Activated T-helper 17 cell treated with anti-CD3 and anti-CD28 coated beads, Interleukin-2, amount 50 U/mL, for 72 hours (primary cell): ENCODE measurements at places on chromosomes 11 and 22. TPM values are rescaled to one million over a fixed set of nuclear protein-coding genes. Genes with fewer than 3 reads are reported as not detected.

The MS4A3 gene
- total RNA-seq, result not detected

The DEUP1 gene
- not detected for total RNA-seq

The SOX10 gene
- not detected for total RNA-seq

The OR52I2 gene
- total RNA-seq, result not detected

The BTBD18 gene
- not detected for total RNA-seq

The CADM1 gene
- 0.61 TPM for total RNA-seq

DNA sequence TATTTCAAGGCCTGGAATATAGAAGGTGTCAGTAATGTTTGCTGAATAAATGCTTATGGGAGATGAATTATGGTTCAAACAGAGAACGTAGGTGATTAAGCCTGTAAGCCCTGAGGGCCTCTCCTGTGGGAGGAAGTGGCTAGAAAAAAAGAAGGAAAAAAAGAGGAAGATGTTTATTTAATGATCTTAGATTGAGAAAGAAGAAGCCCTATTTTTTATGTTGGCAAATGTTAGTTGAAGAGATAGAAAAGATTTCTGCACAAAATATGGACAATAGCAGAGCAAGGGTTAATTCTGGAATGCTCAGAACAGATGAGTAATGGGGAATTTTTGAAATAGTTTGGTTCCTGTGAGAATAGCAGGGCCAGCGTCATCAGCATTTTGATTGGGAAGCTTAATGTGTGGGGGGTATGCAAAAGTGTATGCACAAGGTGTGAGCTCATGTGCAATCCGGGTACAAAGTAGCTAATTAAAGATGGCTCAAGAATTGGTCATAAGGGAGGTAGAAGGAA is 95.7 kb downstream of the TEAD1 start:
- no peak for ATAC-seq

GRCh38 chr22:28951969-28952521 is 68.7 kb downstream of the ZNRF3 start:
- no peak for ATAC-seq

DNA sequence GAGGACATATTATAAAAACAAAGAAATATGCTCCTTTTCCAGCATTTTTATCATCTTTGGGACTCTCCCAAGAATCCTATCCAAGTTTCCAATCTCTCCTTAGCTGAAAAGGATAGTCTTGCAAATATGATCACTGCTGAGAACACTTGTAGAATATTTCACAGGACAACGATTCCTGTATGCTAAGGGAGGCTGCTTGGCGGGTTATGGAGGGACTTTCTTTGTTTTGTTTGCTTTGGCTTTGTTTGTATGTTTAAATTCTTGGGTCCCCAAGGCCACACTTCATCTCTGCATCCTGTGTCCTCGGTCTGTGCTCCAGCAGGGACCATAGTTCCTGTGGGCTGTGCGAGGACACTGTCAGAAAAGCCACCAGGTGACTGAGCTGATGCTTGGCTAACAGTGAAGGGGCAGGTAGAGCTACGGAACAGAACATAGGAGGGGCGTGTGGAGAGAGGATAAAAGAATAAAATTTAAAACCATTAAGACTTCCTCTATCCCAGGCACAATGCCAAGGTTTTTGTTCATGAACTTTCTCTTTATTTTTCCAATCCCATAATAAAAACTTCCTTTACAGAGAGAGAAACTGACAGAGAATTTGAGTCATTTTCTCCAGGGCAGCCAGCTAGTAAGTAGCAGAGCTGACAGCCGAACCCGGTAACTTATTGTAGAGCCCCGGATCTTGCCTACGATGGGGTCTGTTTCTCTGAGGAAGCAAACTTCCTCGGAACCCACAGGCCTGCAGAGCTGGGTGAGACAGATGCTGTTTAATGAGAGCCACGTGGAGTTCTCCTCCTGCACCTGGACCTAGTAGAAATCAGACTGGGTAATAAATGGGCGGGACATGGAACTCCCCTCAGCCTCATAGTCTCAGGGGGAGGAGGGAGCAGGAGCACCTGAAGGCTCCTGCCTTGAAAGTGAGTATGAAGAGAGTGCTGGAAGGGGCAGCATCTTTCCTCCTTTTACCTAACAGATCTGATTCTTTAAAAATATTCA is at the start of gene IZUMO1R:
IZUMO1R (plus strand) TSS at position 615 of the 993 bp plus-strand sequence. CDS start 1,057 bp downstream, outside the sequence.
- ATAC-seq, result no peak

- no peak for ATAC-seq
Measured at GRCh38 chr11:84022201-84022600, 736.0 kb upstream of the CCDC90B start.

DNA sequence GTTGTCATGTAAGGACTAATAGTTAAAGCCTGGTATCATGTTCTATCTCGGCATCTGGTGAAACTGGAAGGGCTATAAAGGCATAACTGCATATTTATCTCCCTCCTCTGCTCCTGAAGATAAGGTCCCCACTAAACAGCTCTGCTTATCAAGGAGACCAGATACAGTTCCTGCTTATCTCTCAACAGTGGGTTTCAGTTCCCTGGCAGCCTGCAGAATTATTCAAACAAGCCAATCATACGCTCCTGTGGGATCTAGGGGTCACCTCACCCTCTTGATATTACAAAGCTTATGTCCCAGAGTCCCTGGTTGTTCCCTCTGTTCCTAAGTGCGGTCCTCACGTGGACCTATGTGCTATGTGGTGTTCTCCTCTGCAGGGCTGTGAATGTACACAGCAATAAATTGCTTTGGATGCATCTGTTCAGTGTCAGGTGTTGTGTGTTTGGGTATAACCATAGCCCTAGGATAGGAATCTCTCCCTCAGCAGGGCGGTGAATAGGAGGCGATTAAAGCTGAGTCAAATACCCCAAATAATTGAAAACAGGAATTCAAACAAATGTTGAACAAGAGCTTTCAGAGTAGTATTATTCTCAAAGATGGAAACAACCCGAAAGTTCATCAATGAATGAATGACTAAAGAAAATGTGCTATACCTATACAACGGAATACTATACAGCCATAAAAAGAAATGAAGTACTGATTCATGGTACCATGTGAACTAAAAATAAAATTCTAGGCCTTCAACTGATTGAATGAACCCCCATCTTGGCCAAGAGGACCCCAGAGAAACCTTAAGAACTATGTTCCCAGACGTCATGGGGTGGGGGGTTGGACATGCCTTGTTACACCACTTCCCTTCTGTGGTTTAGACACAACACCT is 3.1 kb upstream of the OOSP4A start:
- ATAC-seq, result no peak

GRCh38 chr11:78933350-78933749 is 358.7 kb upstream of the NARS2 start:
- ATAC-seq, result no peak

DNA sequence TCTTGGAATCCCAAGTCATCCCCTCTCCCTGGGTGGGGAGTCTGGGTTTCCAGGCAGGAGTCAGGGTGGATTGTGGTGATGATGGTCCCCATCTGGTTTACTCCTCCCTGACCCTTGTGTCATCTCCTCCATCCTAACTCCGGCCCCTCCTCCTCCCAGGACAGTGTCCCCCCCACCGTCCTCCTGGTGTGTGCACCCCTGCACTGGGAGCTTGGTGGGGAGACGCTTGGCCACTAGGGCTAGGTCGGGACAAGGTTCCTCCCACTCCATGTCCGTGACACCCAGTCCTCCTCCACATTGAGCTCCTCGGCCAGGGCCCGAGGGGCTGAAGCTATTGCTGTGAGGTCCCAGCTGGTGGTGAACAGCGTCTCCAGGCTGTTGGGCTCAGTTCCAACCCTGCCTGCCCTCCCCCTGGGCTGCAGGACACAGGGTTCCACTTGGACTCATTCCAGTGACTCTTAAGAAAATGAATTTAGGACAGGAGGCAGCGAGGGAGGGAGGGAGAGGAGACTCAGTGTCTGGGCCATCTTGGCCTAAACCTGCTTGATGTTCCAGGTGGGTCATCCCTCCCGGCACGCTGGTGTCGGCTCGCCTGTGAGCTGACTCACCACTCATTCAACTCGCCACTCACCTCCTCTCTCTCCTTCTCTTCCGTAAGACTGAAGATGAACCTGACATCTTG is 433.2 kb downstream of the TBC1D22A start:
- no peak for ATAC-seq

DNA sequence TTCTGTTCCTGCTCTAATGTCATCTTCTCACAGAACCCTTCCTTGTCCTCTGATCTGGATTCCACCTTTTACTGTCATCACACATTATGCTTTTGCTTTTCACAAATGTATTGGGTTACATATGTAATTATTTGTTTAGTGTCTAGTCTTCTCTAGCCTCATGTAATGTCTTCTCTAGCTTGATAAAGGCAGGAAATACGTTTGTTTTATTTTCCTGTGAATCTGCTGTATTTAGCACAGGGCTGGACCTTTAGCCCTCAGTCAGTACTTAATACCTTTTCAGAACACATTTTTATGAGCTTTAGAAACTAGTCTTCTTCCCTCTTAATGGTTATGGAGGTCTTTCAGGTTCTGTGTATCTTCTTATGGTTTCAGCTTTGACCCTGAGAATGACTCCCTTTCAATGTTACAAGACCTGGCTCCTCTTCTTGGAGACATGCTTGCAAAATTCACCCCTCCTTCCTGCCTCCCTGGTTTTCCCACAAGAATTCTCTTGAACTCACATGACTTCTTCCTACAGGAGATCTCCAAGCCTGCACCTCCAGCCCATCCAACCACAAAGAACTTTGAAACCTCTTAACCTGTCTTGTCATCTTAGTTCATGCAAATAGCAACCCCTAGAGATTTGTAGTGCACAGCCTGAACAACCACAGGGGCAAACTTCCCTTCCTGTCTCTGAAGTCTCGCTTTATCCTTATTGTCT is 132.7 kb upstream of the DDI1 start:
- ATAC-seq, result no peak

DNA sequence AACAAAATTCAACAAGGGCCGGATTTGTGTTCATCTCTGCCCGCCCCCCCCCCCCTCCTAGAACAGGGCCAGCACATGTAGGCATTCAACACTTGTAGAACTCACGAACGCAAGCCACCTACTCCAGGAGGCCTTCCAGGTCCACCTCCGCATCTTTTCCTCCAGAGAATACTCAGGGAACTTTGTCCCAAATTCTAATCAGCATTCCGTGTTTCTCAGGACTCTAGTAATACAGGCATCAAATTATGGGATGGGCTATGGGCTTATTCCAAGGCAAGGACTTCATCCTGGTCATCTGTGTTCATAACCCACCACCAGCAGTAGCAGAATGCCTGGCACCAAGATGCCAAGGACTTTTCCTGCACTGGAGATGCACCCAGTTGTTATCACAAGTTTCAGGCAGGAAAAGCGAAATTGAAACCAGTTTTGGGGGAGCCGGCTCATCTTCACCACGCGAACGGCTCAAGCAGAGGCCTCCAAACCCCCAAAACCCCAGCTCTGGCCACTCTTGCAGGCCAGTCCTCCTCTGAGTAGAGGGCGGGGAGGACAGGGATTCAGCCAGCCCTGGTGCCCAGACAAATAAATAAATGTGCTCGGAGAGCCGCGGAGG is 462 bp downstream of the UBE2L6 start:
- peak; percentile 7 for ATAC-seq
